ENCODE measurements at places on chromosomes 13 and 19.

DNA sequence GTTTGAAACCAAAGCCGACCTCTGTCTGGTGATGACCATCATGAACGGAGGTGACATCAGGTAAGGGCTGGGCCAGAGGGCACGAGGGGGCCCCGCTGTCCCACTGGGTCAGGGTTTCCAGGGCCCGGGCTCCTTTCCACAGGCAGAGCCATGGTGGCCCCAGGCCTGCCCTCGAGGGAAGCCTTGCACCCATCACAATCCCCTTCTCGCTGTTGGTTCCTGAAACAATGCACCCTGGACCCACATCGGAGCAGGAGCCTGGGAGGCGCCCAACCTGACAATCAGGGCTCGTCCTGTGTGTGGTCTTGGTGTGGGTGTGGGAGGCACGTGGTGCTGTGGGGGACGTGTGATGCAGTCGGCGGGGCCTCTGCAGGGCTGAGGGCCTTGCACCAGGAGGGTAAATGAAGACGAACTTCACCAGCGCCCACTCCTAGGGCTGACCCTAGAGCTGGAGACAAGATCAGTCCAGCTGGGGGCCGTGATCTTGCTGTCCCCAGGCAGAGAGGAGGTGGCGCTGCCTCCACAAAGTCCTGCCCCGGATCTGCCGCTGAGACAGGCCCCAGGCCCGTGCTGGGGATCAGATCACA, 2.8 kb downstream of the GRK1 start:
- peaks cover 5% of the 10 kb centered on the region for H3K4me1 ChIP-seq
- no peak for DNase-seq
- H3K4me3 ChIP-seq = no peak overlapping the region
- H3K36me3 ChIP-seq = no peaks in the 10 kb centered on the region
- H3K27ac ChIP-seq = no peak overlapping the region

DNA sequence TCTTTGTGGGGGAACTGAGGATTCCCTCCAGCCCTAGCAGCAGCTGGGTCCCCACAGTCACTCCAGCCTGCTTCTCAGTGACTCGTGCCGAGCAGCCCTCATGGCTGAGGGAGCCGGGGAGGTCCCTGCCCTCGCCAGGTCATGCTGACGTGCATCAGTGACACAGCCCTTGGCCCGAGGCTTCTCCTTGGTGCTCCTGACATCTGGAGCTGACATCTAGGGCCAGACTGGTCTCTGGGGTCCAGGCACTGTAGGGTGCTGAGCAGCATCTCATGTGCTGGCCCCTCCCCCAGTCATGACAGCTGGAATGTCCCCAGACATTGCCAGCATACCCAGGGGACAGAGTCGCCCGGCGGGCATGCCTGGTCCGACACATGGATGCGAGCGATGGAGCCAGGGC, 14.4 kb downstream of the COMP start:
- no peak overlapping the region for H3K4me3 ChIP-seq
- DNase-seq = no peak
- H3K4me1 ChIP-seq = no peaks in the 10 kb centered on the region
- peaks cover 42% of the 10 kb centered on the region for H3K27me3 ChIP-seq
- no peak overlapping the region for H3K27ac ChIP-seq

DNA sequence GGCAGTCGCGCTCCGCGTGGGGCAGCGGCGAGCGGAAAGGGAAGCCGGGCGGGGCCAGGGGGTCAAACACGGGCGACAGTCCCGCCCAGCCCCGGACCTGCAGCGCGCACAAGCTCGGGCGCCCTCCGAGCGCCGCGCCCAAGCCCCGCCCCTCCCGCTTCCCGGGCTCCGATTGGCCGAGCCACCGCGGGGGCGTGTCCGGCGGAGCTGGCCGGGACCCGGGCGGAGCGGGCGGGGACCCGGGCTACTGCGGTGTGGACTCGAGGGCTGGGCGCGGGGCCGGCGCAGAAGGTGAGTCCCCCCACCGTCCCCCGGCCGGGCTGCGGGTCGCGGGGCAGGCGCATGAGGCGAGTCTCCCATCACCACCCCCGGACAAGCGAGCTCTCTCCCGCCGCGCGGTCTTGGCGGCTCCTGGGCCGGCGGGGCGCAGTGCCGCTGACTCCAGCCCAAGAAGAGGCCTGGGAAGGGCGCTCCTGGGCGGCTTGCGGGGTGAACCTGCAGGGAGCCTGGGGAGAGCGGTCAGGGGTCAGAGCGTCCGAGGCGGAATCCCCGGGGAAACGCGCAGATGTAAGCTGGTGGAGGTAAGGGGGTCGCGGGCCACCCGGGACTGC, at the start of gene PLEKHF1:
PLEKHF1 (plus strand) TSS at position 247 of the 611 bp plus-strand sequence. CDS start 8,379 bp downstream, outside the sequence.
- H3K4me1 ChIP-seq = peaks cover 24% of the 10 kb centered on the region
- no peaks in the 10 kb centered on the region for H3K27me3 ChIP-seq
- DNase-seq = peak; percentile 92
- H3K27ac ChIP-seq = peak within 1 kb of the TSS; percentile 6

- no peak for DNase-seq
- H3K27me3 ChIP-seq = no peaks in the 10 kb centered on the region
- H3K4me3 ChIP-seq = no peak overlapping the region
- no peak overlapping the region for H3K27ac ChIP-seq
- H3K4me1 ChIP-seq = peaks cover 4% of the 10 kb centered on the region
- H3K36me3 ChIP-seq = peaks cover 6% of the 10 kb centered on the region
Observed at GRCh38 chr19:10543059-10543419, 665 bp upstream of the ATG4D start.

DNA sequence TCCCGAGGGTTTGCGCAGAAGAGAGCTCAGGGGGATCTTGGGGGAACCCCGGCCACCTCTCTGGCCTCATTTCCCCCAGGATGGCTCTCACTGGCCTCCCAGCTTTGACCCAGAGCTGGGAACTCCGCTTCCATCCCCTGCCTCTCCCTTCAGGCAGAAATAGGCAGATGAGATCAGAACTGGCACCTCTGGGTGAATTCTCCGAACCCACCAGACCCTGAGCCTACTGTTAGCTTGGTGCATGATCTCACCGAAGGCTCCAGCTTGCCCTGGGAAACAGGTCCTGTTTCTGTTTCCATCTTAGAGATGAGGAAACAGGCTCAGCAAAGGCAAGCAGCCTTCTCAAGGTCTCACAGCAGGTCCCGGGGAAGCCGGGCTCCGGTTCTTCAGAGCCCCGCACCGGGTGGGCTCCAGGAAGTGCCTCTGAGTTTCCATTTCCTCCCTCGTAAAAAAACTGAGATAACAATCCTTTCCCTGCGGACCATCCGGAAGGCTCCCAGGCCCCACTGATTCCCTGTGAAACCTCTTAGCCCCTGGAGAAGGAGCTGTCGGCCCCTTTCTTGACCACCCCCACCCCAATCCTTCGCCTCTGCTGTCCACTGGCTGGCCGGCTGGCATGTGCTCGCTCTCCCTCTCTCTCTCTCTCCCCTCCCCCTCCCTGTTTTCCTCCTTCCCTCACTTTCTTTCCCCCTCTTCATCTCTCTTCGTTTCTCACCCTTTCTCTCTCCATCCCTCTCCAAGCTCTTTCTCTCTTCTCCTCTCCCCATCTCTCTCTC, 2.1 kb downstream of the NECTIN2 start:
- peak overlapping the region; percentile 99 for H3K27ac ChIP-seq
- peak; percentile 44 for DNase-seq
- H3K4me1 ChIP-seq = peaks cover 20% of the 10 kb centered on the region
- peak overlapping the region; percentile 78 for H3K4me3 ChIP-seq

DNA sequence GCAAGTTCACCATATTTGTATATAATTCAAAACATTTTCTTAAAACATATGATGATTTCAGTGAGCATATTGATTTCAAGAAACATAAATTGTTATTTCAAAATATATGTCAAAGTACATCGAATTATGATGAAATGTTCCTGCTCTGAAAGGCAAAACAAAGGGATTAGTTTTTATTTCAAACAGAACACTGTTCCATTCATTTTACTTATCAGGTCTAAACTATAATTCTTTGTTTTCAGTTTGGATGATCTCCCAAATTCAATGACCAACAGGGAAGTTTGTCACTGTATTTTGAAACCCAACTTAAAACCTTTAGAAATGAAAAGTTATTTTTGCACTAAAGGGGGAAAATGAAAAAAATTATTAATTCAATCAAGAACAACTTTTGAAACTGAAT, 610.2 kb downstream of the SLITRK1 start:
- DNase-seq = peak; percentile 57
- no peaks in the 10 kb centered on the region for H3K27me3 ChIP-seq
- H3K36me3 ChIP-seq = no peaks in the 10 kb centered on the region
- no peak overlapping the region for H3K27ac ChIP-seq
- H3K4me1 ChIP-seq = no peaks in the 10 kb centered on the region
- no peak overlapping the region for H3K4me3 ChIP-seq

DNA sequence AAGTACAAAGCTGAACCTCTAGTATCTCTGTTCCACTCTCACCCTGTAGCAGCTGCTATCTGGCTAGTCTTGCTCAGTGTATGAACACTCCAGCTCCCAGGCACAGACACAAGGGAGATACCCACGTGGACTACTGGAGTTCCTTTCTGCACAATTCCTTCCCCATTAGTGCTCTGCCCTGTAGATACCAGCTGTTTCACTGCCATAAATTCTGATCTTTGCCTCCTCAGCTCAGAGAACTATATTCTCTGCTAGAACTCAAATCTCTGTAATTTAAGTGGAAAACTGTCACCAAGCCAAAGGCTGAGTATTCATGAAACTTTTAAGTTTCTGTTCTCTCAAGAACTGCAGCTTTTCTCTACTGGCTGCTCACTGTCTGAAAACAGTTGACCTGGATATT, 273.7 kb downstream of the DIAPH3 start:
- no peaks in the 10 kb centered on the region for H3K27me3 ChIP-seq
- H3K4me3 ChIP-seq = no peak overlapping the region
- no peaks in the 10 kb centered on the region for H3K36me3 ChIP-seq
- H3K27ac ChIP-seq = no peak overlapping the region

DNA sequence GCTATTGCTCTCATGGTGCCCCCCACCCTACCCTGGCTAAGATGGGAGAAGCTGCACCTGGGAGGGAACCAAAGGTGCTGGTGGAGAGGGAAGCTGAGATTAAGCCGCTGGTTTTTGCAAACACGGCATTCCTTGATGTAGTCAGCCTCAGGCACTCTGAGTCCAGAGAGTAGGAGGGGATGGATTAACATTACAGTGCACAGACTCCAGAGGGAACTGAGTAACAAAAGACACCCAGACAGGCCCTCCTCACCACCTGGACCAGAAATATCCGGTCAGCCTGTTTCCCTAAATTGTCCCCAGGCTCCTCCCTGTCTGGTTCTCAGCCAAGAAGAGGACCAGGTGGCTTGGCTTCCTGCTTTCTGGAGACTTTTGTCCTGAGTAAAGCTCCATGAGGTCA, 28.9 kb upstream of the PABPC3 start:
- no peak for DNase-seq
- H3K4me1 ChIP-seq = no peaks in the 10 kb centered on the region
- H3K4me3 ChIP-seq = no peak overlapping the region
- no peaks in the 10 kb centered on the region for H3K36me3 ChIP-seq

DNA sequence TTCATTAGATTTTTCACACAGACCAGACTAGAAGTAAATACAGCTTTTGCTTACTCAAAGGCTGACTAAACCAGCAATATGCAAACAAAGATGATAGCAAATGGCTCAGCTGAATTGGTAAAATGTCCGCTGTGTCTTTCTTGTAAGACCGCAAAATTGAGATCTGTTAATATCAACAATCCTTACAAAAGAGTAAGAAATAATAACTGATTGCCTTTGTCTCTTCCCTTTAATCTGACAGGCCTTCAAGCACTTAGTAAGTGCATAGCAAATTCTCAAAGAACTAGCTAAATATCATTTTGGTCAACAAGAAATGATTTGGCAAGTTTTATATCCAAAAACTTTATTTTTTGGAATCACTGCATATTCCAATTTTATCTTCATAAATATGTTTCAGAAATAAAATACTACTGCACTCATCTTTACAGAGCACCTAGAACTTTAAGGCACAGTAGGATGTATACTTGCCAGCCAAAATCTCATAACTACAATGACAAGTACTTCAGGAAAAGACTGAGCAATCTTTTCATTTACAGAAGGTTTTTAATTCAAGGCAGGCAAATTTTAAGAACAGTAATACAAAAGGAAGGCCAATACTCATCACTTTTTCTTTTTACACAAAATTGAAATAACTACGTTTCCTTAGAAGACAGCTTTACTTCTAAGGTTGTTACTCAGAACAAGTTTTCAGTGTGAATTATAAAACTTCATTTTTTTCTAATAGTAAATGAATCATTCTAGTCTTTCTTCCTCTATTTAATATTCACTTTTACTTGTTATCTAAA, 1.1 kb downstream of the ELF1 start:
- H3K4me1 ChIP-seq = peaks cover 11% of the 10 kb centered on the region
- H3K27me3 ChIP-seq = no peaks in the 10 kb centered on the region
- no peak overlapping the region for H3K27ac ChIP-seq
- DNase-seq = no peak
- H3K36me3 ChIP-seq = no peaks in the 10 kb centered on the region

- H3K27me3 ChIP-seq = no peaks in the 10 kb centered on the region
- no peak overlapping the region for H3K4me3 ChIP-seq
- no peaks in the 10 kb centered on the region for H3K36me3 ChIP-seq
Observed at GRCh38 chr13:31377946-31378345, 178.2 kb downstream of the B3GLCT start.

GRCh38 chr19:7925171-7925851, 624 bp downstream of the CTXN1 start:
- peaks cover 4% of the 10 kb centered on the region for H3K4me1 ChIP-seq
- DNase-seq = peak; percentile 93
- peak overlapping the region; percentile 63 for H3K4me3 ChIP-seq
- no peaks in the 10 kb centered on the region for H3K27me3 ChIP-seq

DNA sequence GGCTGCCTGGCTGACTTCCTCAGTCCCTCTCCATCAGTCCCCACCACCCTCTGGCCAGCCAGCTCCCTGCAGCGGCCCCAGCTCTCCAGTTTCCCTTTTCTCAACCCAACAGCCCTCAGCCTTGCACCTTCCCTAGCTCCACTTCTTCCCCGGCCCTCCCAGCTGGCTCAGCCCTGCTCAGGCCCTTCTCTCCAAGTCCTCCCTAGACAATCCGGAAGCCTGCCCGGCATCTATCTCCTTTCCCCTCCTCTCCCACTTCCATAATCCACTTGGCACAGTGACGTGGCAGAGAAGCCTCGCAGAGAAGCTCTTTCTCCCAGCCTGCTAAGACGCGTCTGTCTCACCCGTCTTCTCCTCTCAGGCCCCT, 1.1 kb downstream of the UBXN6 start:
- H3K27me3 ChIP-seq = no peaks in the 10 kb centered on the region
- H3K4me3 ChIP-seq = peak overlapping the region; percentile 100
- peak overlapping the region; percentile 44 for H3K27ac ChIP-seq
- H3K36me3 ChIP-seq = peaks cover 19% of the 10 kb centered on the region

DNA sequence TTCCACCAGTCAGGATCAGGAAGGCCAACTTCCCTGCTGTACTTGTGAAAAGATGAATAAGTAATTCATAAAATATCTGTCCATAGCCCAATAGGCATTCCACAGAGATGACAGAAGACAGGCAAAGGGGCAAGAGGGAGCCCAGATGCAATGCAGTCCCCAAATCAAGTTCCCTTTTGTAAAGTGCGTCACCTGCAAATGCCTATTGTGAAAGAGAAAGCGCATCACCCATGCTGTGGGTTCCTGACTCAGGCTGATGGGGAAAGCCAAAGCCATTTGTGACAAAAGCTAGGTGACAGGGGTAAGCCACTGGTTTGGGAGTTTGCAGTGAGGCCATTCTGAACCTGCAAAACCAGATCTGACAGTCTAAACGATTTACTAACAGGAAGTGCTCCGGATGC, 157.5 kb upstream of the ZNF536 start:
- H3K27me3 ChIP-seq = peaks cover 6% of the 10 kb centered on the region
- no peaks in the 10 kb centered on the region for H3K36me3 ChIP-seq
- H3K27ac ChIP-seq = no peak overlapping the region
- H3K4me1 ChIP-seq = no peaks in the 10 kb centered on the region
- no peak overlapping the region for H3K4me3 ChIP-seq
- no peak for DNase-seq

GRCh38 chr13:95642028-95642621, 2.4 kb downstream of the DZIP1 start:
- H3K4me1 ChIP-seq = peaks cover 10% of the 10 kb centered on the region
- peak overlapping the region; percentile 7 for H3K4me3 ChIP-seq
- DNase-seq = peak; percentile 73
- no peak overlapping the region for H3K27ac ChIP-seq
- H3K27me3 ChIP-seq = no peaks in the 10 kb centered on the region
